ENCODE measurements at places on chromosomes 7 and 10.

DNA sequence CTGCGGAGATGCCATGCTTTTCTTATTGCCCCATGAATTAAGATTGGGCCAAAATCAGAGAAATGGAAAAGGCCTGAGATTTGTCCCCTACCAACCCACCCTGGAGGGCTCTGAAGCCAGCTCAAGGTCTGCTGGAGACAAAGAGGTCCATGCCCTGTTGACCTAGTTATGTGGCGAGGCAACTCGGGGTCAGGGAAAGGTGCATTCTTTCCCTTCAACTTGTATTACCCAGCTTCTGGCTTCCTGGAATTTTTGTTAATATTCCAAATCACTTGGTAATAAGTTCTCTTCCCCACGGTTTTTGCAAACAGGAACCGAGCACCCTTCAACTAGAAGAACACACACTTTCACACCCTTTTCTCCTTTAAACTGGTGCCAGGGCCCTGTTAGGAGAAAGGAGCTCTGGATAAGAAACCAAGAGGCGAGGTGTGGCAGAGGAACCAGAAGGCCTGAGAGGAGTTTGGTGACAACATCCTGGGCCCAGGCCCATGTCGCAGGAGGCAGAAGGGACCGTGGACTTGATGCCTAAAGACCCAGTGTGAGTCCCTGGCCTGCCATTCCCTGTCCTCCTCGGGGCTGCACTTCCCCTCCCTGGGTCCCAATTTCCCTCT lies 12.5 kb upstream of the SFRP5 start:
- DNase-seq = no peak

- DNase-seq = no peak
Measured at GRCh38 chr10:58660575-58661255, 148.0 kb downstream of the BICC1 start.

DNA sequence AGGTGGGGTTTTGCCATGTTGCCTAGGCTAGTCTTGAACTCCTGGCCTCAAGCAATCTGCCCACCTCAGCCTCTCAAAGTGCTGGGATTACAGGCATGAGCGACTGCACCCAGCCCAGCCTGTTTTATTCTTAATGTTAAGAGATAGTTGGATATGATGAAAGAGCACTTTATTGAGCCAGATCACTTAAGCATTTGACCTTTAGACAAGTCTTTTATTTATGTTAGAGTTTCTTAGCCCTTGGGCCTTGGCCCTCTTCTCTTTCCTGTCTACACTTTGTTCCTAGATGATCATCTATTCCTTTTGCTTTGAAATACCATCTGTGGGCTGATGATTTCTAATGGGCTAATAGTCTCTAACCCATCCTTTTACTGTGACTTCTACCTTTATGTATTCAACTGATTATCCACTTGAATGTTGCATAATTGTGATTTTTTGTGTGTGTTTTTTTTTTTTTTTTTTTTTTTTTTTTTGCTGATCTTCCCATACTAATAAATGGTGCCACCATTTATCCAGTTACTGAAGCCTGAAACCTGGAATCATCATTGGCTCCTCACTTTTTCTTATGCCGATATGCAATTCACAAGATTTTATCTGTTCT lies 34.8 kb downstream of the BTRC start:
- no peak for DNase-seq

DNA sequence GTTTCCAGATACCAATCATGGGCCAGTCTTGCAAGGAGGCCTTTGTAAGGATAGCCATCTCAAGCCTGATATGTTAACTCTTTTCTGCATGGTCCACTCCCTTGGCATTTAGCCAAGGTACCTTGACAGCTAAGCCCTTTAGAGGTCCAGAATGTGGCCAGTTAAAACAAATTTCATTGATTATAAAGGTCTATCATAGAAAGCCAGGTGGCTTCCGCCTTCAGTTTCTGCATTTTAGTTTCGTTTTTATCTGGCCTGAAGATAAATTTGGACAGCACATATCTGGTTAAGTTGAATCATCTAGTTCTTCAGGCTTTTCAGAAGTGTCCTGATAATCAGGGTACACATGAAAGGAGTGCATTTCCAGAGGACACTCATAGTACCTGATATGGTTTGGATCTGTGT lies 30.7 kb downstream of the ANKIB1 start:
- no peak for DNase-seq

- no peak for DNase-seq
Measured at GRCh38 chr10:49571388-49571787, 32.5 kb upstream of the ERCC6 start.

DNA sequence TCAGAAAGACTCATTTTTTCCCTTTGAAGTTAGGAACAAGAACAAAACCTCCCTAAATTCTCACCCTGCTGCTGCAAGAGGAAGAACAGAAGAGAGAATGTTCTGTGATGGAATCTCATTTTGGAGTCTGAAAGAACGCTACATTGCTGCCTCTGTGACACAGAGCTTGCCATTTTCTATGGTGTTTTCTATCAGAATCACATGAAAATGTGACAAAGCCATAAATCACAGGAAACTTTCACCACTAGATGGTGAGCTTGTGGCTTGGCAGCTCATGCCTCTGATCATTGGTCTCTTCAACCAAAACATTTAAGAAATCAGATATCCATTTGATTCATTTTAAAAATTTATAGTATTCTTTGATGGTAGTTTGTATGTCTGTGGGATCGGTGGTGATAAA lies 82.9 kb downstream of the CADPS2 start:
- DNase-seq = no peak

DNA sequence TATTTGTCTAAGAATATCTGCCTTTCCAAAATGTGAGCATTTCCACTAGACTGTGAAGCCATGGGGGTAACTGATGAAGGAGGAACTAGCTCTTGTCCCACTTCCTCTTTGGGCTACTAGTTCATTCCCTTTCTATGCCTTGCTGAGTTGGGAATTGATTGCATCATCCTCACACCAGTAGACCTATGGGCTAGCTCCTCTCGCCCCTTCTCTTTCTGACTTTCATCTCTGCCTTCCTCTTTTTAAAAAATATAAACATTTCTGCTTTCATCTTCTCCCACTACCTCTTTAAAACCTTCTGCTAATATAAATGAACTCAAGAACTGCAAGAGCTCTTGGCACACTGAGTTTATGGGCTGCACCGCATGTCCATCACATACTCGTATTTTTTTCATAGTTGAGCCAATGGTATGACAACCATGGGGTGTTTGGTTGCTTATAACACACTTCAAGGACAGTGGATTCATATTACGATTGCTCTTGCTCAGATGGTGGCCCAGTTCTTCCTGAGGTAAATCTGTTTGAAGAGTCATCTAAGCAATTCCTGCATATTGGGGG lies 182.0 kb downstream of the REEP3 start:
- no peak for DNase-seq

DNA sequence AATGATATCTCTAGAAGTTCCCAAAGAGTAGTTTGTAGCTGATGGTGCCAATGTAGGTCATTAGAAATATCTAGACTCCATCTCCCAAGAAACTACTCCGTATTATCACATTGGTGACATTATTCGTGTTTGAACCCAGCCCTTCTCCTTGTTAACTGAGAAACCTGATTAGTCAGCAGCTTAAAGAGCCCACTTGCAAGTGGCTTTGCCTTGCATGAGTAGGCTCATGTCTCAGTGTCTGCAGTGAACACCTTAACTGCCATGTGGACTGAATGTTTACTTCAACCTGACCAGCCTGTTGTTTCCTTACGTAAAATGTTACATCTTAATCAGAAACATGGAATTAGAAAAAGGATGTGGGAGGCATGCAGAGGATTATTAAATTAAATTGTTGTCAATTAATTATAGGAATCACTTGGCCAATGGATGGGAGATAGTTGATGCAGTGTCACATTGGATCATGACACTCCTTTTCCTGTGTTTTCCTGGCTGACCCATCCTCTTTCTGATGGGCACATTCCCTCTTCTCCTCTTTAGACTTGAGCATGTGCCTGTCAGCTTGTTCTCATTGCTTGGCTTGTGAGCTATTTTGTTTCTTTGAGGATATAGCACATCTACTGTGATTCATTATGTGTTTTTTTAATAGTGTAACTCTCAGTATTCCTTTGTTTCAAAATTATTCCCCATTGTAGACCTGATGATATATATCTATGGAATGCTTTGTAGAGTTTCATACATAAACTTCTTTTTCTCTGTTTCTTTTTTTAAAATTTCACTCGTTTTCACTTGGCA lies 18.0 kb downstream of the STARD3NL start:
- DNase-seq = no peak

DNA sequence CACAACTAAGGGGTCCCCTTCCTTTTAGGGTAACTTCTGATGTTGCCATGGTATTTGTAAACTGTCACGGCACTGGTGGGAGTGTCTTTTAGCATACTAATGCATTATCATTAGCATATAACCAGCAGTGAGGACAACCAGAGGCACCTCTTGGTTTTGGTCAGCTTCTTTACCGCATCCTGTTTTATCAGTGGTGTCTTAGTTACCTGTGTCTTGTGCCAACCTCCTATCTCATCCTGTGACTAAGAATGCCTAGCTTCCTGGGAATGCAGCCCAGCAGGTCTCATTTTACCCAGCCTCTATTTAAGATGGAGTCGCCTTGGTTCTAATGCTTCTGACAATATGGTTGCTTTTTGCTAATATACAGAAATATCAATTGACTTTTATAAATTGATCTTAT lies 54.9 kb downstream of the AHCYL2 start:
- DNase-seq = no peak

DNA sequence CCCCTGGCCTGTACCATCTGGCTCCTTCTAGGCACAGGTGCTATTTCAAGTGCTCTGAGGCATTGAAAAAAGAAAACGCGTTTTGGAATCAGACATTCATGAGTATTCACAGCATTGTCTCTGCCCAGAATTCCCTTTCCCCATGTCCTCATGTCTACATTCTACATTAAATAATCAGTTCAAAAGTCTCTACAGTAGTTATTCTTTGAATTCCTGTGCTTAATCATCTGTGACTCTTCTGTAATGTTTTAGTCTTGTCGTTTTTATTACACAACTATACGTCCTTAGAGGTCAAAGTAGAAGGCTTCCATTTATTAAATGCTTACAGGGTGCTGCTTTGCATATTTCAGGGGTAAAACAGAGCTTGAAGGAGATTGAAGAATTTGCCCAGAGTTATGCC lies 95.7 kb downstream of the BICC1 start:
- DNase-seq = no peak

DNA sequence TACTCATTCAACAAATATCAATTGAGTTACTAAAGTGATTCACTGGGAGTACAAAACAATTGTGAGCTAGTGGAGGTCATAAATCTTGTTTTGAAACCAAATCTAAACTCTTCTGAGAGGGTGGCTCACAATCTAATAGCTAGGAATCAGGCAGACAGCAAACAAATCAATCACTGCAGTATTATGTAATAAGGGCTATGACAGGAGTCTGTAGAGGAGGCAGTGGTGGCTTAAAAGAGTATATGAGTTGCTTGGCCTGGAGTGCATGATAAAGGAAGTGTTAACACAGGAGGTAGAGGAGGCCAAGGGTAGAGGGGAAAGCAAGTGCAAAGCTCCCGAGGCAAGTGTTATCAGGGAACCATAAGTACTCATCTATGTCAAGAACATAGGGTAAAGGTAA lies 16.5 kb downstream of the MYPN start:
- no peak for DNase-seq

DNA sequence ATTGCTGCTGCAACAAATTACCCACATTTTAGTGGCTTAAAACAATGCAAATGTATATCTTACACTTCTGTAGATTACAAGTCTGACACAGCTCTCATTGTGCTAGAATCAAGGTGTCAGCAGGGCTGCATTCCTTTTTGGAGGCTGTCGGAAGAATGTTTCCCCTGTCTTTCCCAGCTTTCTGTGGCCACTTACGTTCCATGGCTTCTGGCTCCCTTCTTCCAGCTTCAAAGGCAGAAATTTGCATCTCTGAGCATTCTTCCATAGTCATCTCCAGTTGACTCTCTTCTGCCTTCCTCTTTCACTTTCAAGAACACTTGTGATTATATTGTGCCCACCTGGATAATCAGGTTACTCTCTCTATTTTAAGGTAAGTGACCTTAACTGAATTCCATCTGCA lies 125.3 kb downstream of the GPR158 start:
- no peak for DNase-seq

DNA sequence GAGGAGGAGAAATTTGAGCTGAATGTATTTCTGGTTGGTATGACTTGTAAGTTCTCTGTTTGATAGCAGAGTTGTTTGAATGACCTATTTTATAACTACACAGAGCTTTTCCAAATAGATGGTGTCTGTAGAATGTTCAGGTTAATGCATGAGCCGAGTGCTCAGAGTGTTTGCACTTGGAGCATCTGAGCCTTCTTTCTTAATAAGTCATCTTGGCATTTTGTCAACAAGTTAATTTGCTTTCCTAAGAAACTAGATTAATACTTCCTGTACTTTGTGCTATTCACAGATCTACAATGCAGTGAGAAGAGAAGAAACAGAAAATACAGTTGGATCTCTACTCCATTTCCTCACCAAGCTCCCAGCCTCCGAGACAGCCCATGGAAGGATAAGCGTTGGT lies 138.2 kb downstream of the PLCE1 start:
- DNase-seq = no peak

DNA sequence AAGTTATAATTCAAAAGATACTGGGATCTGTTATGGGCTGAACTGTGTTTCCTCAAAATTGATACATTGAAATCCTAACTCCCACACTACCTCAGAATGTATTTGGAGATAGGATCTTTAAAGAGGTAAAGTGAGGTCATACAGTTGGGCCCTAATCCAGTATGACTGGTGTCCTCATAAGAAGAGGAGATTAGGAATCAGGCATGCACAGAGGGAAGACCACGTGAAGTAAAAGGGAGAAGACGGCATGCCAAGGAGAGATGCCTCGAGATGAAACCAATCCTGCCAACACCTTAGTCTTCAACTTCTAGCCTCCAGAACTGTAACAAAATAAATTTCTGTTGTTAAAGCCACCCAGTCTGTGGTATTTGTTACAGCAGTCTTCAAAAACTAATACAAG lies 5.9 kb upstream of the CFAP69 start:
- DNase-seq = no peak

GRCh38 chr7:117051808-117052207 lies 98.5 kb downstream of the ST7 start:
- DNase-seq = no peak
